Activated CD8-positive, alpha-beta T cell treated with anti-CD3 and anti-CD28 coated beads, Interleukin-2, amount 10 ng/mL, durations not matched to agents 7 days and 5 days (primary cell): ENCODE measurements at places on chromosomes 16 and 17.
A peak's percentile ranks its signal among the peaks of the same experiment; 100 is the strongest.

- no peak for DNase-seq
Measured at GRCh38 chr17:77308861-77309726, 168.3 kb downstream of the SEC14L1 start.

- no peak for DNase-seq
Measured at GRCh38 chr16:4915226-4915761, 21.7 kb downstream of the PPL start.

- DNase-seq: no peak
Measured at GRCh38 chr16:57185446-57185944, 344 bp downstream of the PSME3IP1 start.

GRCh38 chr16:6541267-6541666 is 791.4 kb upstream of the RBFOX1 start:
- no peak for DNase-seq

GRCh38 chr17:6057562-6057961 is 12.6 kb upstream of the WSCD1 start:
- no peak for DNase-seq

GRCh38 chr16:66143415-66143814 is 223.1 kb upstream of the CDH5 start:
- DNase-seq: no peak

DNA sequence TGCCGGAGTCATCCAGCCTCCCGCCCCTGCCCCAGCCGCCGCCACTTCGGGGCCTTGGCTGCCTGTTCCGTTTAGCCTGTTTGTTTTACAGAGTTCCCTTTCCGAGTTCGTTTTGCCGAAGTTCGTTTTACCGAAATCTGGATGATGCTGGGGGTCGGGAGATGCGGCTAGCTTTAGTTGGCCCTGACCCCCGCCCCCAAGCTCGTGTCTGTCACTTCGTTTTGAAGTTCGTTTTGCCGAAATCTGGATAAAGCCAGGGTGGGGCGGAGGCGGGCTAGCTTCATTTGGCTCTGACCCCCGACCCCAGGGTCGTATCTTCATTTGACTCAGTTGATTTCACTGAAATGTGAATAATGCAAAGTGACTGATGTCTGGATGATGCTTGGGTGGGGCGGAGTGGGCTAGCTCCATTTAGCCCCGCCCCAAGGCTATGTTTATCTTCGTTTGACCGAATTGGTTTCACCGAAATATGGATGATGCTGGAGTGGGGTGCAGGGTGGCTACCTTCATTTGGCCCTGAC is 591 bp downstream of the PSMD7 start:
- peak; percentile 58 for DNase-seq

DNA sequence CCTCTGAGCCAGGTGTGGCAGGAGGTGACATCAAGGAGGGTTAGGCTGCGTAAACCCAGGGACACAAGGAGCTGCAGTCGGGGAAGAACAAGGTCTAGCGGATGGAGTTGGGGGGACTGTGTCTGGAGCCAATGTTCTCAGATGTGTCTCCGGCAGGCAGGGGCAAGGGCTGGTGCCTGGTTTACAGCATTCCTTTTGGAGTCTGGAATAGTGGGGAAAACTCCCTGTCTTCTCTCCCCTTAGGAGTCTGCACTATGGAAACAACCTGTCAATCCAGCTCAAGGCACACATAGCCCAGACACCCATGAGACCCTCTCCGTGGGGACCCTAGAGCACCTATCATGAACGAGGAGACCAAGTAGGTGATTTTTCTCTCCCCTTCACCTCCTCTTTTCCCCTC is 27.5 kb downstream of the NLRC5 start:
- no peak for DNase-seq

DNA sequence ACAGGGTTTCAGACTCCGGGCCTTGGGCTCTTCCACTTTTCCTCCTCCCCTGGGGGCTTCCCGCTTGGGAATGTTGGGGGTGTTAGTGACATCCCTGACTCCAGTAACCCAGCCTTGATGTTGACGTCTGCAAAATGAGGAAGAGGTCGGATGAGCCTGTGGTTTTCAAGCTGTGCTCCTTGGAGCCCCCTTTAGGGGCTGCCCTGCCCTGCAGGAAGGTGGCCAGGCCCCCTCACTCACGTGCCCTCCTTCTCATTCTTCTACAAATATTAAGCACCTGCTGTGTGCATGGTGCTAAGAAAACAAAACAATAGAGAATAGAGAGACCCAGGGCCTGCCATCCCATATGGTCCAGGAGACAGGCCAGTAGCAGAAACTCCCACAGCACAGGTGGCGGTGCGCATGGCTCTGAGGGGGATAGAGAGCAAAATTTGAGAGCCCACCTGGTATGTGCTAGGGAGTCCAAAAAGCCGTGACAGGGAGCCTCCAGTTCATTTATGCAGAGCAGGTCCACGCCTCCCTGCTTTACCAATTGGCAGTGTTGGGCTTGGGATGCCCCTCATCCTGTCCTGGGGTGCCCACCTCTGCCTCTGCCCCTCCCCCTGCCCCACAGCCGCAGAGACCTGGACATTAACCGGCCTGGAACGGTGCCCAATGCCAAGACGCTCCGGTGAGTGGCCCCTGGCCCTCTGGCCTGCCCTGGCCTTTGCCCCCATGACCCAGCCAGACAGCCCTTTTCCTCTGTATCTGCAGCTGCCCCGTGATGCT is 7.4 kb downstream of the NDRG4 start:
- no peak for DNase-seq

DNA sequence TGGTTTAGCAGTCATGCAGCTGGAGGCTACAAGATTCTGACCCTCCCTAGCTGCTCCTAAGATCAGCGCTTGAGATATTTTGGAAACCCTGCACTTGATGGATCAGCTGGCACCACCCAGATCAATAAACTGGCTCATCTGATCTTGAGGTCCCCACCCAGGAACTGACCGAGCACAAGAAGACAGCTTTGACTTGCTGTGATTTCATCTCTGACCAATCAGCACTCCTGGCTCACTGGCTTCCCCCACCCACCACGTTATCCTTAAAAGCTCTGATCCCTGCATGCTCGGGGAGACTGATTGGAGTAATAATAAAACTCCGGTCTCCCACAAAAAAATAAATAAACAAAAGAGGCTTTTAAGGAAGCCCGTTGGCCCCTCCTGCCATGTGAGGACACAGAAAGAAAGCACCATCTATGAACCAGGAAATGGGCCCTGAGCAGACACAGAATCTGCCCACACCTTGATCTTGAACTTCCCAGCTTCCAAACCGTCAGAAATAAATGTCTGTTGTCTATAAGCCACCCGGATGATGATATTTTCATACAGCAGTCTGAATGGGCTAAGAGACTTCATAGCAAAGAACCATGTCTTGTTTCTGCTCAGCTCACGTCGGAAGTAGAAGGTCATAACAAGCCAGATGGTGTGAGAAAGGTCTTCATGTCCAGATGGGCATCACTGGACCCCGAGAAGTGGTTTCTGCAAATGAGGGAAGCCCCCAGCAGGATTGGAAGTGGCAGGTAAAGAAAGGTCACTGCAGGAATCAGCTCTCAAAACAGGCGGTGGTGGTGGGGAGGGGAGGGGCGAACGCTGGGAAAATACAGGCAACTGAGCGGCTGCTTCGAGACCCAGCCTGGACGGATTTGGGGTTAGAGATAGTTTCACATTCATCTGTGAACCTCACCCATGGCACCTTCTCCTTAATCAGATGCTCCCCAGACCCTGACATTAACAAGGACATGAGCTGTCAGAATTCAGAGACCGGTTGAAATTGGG is 19.8 kb upstream of the RPH3AL start:
- DNase-seq: no peak

GRCh38 chr17:55219934-55220333 is 44.8 kb upstream of the HLF start:
- no peak for DNase-seq

DNA sequence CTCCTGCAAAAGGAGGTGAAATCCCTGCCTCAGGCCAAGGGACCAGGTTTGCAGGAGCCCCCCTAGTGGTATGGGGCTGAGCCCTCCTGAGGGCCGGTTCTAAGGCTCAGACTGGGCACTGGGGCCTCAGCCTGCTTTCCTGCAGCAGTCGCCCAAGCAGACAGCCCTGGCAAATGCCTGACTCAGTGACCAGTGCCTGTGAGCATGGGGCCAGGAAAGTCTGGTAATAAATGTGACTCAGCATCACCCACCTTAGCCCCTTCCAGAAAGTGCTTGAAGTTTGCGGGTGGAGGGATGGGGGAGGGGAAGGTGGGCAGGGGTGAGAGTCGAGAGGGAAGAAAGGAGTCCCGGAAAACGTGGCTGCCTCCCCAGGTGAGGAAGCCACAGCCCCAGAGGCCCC is 2.1 kb downstream of the MC1R start:
- DNase-seq: no peak

DNA sequence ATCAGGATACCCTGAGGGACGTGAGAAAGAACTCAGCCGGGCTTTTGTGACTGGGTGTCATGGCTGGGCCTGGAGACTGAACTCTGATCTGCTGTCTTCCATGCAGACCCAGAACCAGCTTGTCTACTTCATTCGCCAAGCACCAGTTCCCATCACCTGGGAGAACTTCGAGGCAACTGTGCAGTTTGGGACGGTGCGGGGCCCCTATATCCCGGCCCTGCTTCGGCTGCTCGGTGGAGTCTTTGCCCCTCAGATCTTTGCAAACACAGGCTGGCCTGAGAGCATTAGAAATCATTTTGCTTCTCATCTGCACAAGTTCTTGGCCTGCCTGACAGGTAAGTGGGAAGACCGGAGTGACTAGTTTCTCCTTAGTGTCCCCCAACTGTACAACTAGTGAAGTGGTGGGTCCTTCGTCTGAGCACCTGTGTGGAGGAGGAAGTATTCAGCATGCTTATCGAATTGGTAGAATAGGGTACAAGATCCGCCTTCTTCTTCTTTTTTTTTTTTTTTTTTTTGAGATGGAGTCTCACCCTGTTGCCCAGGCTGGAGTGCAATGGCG is 15.5 kb downstream of the DNAH2 start:
- DNase-seq: no peak

- no peak for DNase-seq
Measured at GRCh38 chr17:77821114-77821513, 137.4 kb upstream of the TNRC6C start.

GRCh38 chr17:80008383-80008840 is 27.3 kb downstream of the TBC1D16 start:
- DNase-seq: peak; percentile 83

GRCh38 chr17:30304778-30305177 is 13.0 kb upstream of the BLMH start:
- no peak for DNase-seq
